ENCODE measurements at places on chromosomes 7 and 10.

DNA sequence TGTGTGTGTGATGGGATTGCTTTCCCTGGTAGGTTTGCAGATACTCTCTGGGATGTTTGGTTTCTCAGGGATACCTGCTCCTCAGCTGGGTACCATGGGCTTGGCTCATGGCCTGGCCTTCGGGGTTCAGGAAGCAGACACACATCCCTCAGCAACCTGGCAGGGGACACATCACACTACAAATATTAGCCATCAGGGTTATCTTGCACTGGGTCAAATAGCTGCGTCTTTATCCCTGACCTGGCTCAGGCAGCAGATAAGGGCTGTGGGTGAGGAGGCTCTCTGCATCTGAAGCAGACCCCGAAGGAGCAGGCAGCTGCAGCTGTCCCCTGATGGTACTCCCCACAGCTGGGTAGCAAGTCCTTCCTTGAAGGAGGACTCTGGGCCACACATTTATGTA is 25.7 kb upstream of the CDHR3 start:
- DNase-seq = no peak

DNA sequence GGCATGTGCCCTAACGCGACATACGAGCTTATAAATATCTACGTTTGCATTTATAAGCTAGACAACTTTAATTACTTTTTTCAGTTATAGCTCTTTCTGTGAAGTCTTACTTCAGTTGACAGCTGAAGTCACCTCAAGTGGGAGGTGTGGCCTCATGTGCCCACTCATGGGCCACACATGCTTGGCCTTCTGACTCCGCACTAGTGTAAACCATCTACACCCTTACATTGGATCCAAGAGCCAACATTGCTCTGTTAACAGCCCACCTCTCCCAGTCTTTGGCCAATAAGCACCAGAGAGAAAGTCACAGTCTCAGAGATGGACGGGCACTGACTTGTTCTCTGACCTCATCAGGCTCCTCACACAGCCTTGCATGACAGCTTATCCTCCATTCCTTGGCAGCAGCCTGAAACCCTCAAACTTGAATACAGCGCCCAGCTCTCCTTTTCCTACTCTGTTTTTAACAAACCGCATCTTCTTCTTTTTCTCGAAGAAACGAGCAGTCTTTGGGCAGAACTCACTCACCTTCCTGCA is 70.9 kb upstream of the AMPH start:
- DNase-seq = no peak

DNA sequence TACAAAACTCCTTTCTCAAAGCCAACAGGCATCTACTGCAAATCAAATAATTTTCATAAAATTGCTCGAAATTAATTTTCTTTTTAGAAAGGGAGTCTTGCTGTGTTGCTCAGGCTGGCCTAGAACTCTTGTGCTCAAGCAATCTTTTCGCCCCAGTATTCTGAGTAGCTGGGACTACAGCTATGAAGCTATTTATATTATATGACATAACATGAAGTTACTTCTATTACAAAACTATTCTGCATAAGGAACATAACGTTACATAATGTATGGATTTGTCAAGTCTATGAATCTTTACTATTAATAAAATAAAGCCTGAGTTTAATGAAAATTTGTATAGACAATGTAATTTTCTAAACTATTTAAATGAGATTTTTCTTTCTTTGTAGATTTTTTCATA is 415.0 kb downstream of the PARD3 start:
- peak; percentile 36 for DNase-seq

DNA sequence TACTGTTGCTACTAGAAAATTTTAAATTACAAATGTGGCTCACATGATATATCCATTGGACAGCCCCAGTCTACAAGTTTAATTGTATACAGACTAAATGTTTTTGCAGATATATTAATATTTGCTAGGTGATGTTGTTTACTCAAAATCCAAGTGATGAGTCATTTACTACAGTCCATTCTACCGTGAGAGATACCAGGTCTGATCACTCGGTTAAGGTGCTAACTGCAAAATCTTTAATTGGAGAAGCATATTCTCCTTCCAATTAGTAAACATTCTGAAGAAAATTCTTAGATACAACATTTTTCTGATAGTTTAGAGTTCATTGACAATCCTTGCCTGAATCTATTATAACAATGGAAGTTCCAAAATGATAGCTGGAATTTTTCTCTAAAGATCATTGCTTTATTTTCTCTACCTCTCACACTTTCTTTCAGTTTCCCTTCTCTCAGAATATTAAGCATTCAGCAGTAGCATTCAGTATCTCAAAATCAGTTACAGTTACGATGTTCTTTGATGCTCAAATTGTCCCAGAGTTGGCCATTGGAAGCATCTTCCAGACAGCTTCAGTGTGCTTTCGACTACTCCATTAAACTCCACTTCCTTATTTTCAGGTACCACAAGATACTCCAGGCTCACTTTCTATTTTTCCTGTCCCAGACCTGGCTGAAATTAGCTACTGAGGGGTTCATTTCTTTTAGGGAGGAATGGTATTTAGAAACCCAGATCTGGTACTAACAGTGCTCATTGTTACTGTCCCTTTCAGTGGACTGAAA is 2.3 kb downstream of the ABCB1 start:
- DNase-seq = no peak

GRCh38 chr10:22986771-22987542 is 59.1 kb downstream of the ARMC3 start:
- DNase-seq = peak; percentile 47

All from inflammatory macrophage treated with lipopolysaccharide for 4 hours (primary cell).